NCI-H526 (cell line): ENCODE measurements at places on chromosomes 1 and 21.

GRCh38 chr1:19122668-19123067 lies 87.4 kb downstream of the UBR4 start:
- DNase-seq, result no peak

DNA sequence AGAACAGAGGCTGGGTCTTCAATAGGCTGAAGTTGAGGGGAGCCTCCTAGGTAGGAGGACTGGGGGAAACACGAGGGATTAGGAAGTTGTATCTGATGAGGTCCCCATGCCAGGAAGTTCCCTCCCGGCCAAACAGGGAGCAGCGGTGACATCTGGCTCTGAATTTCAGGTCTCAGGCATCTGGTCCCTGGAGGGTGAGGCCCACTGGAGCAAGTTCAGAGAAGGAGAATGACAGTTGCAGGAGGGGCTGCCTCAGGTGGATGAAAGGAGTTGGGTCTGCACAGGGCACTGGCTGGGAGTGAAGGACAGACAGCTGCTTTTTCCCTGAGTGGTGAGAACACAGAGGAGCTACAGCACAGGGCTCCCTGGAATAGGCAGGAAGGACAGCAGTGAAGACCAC lies 9.1 kb downstream of the TMEM9 start:
- no peak for DNase-seq

DNA sequence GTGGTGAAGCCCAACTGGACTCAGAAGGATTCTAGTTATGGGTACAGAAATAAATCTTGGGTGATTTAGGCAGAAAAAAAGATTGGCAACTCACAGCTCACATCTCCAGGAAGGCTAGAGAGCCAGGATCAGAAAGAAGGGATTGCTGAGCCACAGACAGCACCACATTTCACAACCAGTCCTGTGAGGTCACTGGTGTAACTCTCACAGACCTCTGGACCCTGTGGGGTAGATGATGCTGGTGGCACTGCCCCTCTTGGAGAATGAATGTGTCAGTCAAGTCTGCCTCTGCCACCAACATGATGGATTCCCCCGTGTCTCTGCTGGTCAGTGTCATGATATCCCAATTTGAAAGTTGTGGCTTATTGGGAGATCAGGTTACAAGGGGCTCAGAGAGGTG lies 70.9 kb upstream of the HMCN1 start:
- DNase-seq, result no peak

DNA sequence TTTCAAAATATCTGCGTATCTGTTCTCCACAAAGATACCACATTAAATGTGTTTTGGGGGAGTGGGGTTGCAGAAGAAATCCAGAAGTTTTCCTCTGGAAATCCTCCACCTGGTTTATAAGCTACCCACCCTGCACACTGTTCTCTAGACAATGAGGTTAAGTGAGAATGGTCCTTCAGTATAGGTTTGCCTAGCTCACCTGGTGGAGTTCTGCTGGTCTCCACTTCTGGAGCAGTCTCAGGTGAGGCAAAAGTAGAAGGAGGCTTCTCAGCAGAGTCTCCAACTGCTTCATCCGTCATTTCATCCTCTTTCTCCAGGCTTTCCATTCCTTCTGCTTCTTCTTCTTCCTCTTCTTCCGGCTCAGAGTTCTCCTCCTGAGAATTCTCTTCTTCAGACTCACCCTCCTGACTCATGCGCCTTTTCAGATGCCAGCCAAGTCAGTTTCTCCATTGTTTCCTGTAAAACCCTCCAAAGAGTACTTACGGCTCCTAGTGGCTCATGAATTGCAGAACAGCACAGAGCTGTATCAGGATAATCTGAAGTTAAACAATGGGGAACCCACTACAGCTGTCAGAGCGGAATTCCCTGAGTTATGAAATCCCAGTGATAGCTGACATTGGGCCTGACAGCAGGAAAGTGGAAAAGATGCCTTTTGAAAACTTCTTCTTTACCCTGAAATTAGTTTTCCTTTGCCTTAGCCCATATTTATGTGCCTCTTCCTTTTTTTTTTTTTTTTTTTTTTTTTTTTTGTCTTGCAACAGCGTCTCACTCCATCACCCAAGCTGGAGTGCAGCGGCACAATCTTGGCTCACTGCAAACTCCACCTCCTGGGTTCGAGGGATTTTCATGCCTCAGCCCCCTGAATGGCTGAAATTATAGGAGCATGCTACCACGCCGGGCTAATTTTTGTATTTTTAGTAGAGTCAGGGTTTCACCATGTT lies 38.5 kb downstream of the MSTO1 start:
- peak; percentile 61 for DNase-seq

GRCh38 chr1:23169727-23170335 lies 1.2 kb upstream of the LUZP1 start:
- no peak for DNase-seq

- DNase-seq, result no peak
Observed at GRCh38 chr1:218942431-218942830, 231.2 kb upstream of the LYPLAL1 start.

- DNase-seq, result no peak
Observed at GRCh38 chr1:106754957-106755356, 301.5 kb upstream of the PRMT6 start.

GRCh38 chr1:27592931-27593677 lies 10.8 kb downstream of the AHDC1 start:
- DNase-seq, result no peak

GRCh38 chr1:88266051-88266450 lies 418.0 kb upstream of the PKN2 start:
- no peak for DNase-seq

- no peak for DNase-seq
Observed at GRCh38 chr1:231779081-231779480, 152.5 kb downstream of the DISC1 start.

DNA sequence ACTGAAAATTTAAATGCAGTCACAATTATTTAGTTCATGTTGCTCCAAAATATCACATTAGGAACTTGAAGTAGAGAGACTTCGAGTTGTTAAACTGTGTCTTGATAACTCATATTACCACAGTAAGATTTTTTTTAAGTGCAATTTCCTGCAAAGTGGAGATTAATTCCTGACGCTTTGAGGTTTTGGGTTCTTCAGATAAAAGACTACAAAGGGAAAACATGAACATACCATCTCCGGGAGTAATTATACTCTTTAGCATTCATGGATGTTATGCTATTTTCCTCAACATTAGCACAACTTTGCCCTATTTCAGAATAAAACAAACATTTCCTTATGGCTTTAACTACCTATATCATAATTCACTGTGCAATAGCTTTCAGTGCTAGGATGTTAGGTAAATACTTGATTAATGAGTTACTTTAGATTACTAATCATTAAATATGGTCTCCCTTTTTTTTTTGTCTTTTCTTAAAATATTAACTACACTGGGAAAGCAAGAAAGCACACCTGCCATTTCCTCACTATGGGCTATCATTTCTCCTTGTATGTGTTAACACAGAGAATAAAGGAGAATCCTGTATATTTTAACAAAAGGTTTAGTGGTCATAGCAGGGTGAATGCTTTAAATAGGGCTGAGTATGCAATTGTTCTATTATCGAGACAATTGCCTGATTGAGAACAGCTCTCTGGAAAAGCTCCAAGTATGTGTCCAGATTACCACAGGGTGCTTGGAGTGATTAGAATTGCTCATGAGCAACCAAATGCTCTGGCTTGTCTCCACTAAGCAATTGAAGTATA lies 252.5 kb upstream of the C1orf105 start:
- no peak for DNase-seq

DNA sequence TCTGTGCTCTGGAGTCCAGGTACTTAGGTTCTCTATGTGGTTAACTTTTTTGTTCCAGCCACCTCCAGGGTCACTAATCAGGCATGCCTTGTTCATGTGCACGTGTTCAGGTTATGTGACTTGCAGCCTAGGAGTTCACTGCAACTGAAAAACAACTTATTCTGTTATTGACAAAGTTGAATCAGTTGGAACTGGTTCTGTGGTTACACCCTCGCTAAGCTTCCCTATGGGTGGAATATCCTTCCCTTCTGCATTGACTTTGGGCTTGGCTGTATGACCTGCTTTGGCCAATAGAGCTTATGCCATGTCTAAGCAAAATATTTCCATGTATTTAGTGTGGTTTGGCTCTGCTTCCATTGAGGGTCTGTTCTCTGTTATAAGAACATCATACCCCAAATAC lies 66.0 kb upstream of the DNAH14 start:
- DNase-seq, result no peak

GRCh38 chr1:240515505-240515904 lies 96.5 kb downstream of the GREM2 start:
- DNase-seq, result no peak

DNA sequence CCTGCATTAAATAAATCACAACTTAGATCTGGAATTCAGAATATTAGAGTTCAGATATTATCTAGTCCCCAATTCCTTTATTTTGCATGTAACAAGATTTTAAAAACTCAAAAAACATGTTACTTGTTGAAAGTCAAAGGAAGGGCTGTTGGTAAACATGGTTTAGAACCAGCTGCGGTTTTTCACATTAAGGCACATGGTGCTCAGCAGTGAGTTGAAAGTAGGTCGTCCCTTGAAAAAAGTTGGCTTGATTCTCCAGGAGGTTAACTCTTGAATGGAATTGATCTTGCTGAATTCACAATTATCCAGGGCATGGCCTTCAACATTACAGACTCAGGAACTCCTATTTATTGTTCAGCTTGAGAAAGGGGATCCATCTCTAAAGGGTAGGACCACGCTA lies 277.1 kb upstream of the DUSP10 start:
- no peak for DNase-seq

DNA sequence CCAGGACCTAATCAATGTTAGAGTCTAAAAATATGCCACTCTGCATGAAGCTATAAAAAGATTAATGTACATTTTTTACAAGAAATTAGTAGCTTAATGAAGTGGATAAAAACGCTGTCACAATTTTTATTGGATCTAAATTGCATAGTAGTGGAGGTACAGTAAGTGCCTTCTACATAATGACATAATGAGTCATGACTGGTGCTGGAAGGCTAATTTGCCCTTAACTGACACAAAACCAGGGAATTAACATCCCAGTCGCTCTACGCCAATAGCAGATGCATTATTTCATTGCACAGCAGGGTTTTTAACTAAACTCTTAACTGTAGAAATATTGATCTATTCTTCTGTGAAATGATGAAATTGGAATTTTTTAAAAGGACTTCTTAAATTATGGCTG lies 33.3 kb downstream of the RRAGC start:
- DNase-seq, result no peak

DNA sequence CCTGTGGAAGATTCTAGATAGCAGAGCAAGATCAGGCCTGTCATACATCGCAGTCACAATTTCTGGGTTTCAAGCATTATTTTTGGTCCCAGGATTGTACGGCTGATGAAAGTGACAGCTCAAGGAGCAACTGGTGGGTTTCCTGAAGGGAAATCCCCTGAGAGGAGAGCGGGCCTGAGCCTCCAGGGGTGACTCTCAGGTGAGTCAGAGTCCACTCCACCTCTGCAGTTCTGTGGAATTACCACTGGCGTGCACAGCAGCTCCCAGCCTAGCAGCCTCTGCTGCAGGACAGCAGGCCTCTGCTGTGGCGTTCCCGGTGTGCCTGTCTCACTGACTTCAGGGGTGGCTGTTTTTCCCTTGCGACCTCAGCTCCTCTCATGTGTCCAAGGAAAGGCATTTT lies 24.4 kb downstream of the SLC66A1 start:
- no peak for DNase-seq

DNA sequence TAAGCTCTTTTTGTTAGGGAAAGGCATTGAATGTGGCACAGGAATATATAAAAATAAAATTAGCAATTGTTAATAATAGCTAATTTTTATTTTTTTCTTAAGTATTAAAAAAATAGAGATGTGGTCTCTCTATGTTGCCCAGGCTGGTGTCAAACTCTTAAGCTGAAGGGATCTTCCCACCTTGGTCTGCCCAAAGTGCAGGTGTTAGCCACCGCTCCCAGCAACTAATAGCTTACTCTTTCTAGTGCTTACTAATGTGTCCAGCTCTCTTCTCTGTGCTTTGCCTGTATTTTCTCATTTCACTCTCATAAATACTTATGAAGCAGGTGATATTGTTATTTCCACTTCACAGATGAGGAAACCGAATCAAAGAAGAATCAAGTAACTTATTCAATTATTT lies 13.4 kb upstream of the IL24 start:
- no peak for DNase-seq

DNA sequence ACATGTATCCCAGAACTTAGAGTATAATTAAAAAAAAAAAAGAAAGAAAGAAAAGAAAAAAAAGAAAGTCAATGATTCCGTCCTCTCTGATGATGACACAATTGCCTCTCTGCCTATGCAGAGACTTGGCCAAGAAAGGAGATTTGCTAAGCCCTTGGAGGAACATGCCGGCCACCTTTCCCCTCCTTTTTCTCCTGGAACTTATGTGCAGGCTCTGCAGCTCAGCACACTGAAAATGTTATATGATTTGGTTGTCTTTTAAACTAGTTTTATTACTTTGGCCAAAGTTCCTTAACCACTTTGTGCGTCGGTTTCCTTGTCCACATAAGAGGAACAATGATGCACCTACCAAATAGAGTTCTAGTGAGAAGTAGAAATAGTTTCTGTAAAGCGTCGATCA lies 111.4 kb upstream of the ZNF644 start:
- no peak for DNase-seq

GRCh38 chr1:84619383-84620102 lies 45.3 kb upstream of the CTBS start:
- no peak for DNase-seq

- no peak for DNase-seq
Observed at GRCh38 chr1:152167835-152168534, 9.0 kb upstream of the RPTN start.

DNA sequence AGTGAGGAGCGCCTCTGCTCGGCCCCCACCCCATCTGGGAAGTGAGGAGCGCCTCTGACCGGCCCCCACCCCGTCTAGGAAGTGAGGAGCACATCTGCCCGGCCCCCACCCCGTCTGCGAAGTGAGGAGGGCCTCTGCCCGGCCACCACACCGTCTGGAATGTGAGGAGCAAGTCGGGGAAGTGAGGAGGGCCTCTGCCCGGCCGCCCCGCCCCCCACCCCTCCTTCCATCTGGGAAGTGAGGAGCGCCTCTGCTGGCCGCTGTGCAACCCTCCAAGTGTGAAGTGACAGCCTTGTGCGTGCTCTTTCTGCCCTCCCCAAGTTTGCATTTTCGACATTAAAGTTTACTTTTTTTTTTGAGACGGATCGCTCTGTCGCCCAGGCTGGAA lies 5.1 kb upstream of the ZZZ3 start:
- DNase-seq, result peak; percentile 15

DNA sequence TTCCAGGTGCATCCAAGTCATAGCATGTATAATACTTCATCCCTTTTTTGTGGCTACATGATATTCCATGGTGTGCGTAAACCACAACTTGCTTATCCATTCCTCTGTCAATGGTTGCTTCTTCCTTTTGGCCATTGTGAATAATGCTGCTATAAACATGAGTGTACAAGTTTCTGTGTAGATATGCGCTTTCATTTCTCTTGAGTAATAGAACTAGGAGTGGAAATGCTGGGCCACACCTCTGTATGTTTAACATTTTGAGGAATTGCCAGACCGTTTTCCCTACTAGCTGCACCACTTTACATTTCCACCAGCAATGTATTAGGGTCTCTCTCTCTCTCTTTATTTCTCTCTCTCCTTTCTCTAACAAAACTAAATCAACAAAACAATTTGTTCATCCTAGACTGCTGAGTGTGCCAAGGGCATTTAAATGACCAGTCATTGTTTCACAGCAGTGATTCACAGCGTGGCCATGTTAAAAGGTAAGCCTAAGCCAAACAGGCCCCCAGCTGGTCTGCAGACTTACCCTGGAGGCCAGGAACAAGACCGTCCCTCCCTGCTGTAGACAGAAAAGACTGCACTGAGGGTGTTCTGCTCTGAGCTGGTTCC lies 53.2 kb upstream of the LYST start:
- DNase-seq, result no peak
